Right renal cortex interstitium (tissue), 3 donors: ENCODE measurements at places on chromosomes 2 and 18.

- DNase-seq, result no peak
These were observed 1.3 kb upstream of the LYPD6 start for GRCh38 chr2:149329068-149329467.

- no peak for DNase-seq
These were observed 61.4 kb downstream of the DIPK1C start for GRCh38 chr18:74395648-74396154.

- DNase-seq, result no peak
These were observed 40.7 kb downstream of the RBM45 start for GRCh38 chr2:178152977-178153376.

DNA sequence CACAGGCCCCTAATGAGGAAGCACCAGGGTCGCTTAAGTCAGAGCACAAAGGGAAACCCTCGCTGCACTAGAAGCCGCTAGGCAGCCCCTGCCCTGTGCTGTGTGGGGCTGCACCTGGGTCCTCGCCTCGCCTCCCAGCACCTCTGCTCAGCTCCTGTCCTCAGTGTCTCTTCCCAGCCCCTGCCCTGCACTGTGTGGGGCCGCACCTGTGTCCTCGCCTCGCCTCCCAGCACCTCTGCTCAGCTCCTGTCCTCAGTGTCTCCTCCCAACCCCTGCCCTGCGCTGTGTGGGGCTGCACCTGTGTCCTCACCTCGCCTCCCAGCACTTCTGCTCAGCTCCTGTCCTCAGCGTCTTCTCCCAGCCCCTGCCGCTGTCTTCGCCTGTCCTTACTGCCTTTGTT, 342.8 kb downstream of the EIPR1 start:
- DNase-seq, result no peak

- DNase-seq, result no peak
These were observed 408.5 kb downstream of the FBXO15 start for GRCh38 chr18:73739098-73739497.

- DNase-seq, result no peak
These were observed 138.0 kb downstream of the CTIF start for GRCh38 chr18:48676756-48677368.

DNA sequence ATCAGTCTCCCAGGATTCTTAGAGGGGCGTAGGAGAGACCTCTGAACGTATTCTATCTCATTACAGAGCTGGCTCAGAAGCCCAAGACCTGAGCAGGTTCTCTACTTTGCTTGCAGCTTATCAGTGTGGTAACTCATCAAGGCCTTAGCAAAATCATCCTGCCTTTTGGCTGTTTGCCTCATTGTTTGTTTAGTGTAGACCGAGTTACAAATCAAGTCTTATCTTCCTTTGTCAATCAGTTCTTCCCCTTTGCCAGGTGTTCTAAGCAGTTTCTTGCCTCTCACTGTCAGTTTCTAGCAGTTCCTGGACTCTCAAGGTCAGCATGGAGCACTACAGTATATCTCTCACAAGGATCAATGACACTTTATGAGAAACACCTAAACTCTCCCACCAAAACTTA, 30.9 kb upstream of the NAB1 start:
- no peak for DNase-seq

DNA sequence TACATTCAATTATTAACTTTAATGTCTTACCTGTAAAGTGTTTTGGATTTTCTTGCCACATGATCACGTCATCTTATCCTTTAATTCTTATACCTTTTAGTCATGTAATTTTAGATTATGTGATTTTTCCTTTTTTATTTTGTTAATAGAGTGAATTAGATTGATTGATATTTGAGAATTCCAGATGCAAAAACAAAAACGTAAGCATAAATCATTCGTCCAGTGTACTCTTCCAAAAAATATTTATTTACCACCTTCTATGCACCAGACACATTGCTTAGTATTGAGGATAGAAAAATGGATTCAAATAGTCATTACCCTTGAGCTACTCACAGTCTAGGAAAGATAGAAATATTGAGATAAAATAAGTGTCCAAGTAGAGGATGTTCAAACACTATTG, 249.6 kb downstream of the PDE11A start:
- DNase-seq, result no peak

- DNase-seq, result no peak
These were observed 26.3 kb downstream of the TUBB6 start for GRCh38 chr18:12334366-12334808.

GRCh38 chr2:190843890-190844699, 36.5 kb upstream of the GLS start:
- DNase-seq, result no peak

GRCh38 chr18:887716-888115, 17.0 kb upstream of the ADCYAP1 start:
- no peak for DNase-seq
